Muscle of leg (tissue), 16 donors: ENCODE measurements at places on chromosomes 7 and 10. TPM values are rescaled to one million over a fixed set of nuclear protein-coding genes. Genes with fewer than 3 reads are reported as not detected.

HOXA11 gene
- 4.7 TPM for total RNA-seq

DNA sequence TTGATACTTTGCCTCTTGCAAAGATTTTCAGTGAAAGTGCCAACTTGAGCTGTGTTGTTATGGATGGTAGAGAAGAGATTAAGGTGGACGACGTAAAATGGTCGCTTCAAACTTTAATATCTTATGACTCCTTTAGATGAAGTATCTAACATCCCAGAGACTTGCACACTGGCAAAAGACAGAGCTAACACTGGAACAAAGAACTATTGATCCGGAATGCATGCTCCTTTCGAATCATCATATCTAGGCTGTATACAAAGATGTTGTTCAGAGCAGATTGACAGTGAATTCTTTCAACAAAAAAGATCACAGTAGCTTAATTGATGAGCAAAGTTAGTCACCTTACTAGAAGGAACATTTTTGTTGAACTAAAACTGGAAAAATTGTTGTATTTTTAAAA is 592.7 kb downstream of the NXPH1 start:
- DNase-seq, result no peak

DNA sequence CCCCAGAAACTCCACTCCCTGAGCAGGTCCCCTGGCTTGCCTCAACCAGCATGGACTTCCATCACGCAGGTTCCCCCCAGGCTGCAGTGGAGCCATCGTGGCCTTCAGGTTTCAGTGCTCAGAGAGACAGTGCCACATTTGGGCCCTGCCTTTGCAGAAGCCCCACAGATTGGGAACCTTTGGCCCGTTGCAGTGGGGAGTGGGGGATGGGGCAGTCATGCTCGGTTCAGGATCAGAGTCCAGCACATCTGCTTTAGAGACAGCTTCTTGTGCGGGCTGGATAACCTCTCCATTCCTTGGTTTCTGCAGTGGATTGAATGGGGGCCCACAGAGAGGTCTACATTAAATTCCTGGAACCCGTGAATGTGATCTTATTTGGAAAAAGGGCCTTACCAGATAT is 183.9 kb downstream of the EBF3 start:
- peak; percentile 58 for DNase-seq

DNA sequence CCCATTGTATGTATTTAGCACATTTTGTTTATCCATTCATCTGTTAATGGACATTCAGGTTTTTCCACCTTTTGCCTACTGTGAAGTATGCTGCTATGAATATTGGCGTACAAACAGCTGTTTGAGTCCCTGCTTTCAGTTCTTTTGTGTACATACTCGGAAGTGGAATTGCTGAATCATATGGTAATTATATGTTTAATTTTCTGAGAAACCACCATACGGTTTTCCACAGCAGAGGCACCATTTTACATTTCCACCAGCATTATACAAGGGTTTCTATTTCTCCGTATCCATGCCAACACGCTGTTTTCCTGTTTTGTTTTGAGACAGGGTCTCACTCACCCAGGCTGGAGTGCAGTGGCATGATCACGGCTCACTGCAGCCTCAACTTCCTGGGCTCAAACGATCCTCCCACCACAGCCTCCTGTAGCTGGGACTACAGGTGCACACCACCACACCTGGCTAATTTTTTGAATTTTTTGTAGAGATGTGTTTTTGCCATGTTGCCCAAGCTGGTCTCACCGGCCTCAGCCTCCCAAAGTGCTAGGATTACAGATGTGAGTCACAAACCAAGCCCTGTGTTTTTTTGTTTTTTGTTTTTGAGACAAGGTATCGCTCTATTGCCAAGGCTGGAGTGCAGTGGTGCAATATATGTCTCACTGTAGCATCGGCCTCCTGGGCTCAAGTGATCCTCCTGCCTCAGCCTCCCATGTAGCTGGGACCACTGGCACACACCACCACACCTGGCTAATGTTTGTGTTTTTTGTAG is 22.1 kb upstream of the FBXW4 start:
- no peak for DNase-seq

- DNase-seq, result no peak
These were observed 6.7 kb downstream of the DDC start for GRCh38 chr7:50558294-50559053.

GRCh38 chr7:146709451-146710027 is 592.9 kb downstream of the CNTNAP2 start:
- no peak for DNase-seq

GRCh38 chr7:52447581-52448180 is 587.8 kb upstream of the POM121L12 start:
- DNase-seq, result no peak

- DNase-seq, result no peak
These were observed 35.4 kb upstream of the CDK14 start for GRCh38 chr7:90560730-90561129.

DNA sequence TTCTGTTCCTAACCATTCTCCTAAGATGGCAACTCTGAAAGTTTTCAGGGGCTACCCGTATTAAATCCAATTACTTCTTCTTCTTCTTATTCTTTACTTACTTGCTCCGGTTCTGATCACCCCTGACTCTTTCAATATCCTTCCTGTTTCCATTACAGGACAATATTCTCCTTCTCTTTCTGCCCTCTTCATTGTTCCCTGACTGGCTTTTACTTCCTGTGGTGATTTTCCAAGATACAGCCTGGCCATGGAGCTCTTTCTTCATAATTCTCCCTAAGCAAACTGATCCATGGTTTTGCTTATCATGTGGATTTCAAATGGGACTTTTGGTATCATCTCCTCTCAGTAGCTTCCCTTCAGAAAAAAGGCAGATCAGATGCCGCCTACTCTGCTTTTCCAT is 35.4 kb downstream of the CCDC186 start:
- DNase-seq, result no peak

WDR11 gene
- total RNA-seq, result 31.5 TPM

GRCh38 chr10:43233601-43234430 is 33.0 kb downstream of the RASGEF1A start:
- no peak for DNase-seq

PLCE1 gene
- 31.7 TPM for total RNA-seq

CDK6 gene
- total RNA-seq, result 77.0 TPM
